GM04504 (cell line): ENCODE measurements at places on chromosomes 5 and 9.

DNA sequence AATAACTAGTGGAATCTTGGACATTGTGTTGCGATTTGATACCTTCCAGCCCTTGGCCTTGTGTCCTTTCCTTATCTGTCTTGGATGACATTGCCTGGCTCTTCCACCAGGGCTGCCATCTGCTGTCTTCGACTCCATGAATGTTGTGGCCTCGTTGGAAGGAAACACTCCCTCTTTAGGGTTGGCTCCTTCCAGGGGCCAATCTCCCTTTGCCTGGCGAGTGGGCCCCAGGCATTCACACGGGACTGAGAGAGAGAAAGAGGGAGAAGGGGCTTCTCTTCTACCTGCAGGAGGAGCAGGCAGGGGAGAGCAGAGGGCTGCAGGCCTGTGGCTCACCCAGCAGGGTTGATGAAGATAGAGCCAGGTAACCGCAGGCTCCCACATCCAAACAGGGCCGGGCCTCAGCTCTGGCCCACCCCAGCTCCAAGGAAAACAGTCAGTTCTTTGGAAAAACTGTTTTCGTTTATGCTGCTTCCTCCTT is 31.3 kb downstream of the FGF1 start:
- no peak for DNase-seq

DNA sequence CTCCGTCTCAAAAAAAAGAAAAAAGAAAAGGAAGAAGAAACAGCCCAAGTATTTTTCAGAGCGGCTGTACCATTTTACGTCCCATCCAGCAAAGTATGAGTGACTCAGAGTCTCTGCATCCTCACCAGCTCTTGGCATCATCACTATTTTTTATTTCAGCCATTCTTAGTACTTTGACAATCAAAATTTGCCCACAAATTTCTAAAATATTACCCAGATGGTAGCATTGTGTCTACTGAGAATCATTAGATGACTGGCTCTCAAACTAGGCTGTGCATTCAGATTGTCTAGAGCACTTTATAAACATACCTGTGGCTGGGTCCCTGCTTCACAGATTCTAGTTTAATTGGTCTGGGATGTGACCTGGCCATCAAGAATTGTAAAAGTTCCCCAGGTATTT is 21.6 kb upstream of the MELK start:
- DNase-seq = no peak

- no peak for DNase-seq
Measured at GRCh38 chr5:124686239-124687004, 60.0 kb downstream of the ZNF608 start.

DNA sequence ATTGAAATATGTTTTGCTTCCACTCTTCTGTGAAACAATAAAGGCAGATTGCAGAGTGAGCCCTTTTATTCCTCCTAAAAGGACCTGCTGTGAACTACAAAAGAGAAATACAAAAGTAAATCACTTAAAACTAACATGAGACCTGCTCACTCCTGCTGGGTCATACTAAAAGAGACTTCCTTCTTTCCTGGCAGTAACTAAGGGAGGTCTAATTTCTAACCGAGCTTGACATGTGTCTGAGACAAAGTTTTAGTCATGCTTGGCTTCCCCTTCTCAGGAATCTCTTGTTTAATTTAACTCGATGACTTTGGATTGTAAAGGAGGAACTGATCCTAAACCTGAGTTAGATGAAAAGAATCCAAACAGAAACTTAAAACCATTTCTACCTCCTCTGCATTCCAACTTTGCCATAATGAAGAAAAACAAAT is 86.4 kb upstream of the CDH6 start:
- DNase-seq = no peak

- no peak for DNase-seq
Measured at GRCh38 chr9:99137225-99137624, 32.3 kb downstream of the TGFBR1 start.

- no peak for DNase-seq
Measured at GRCh38 chr9:100637787-100638186, 59.9 kb downstream of the CAVIN4 start.

- no peak for DNase-seq
Measured at GRCh38 chr5:92676215-92677165, 904.5 kb downstream of the NR2F1-AS1 start.

DNA sequence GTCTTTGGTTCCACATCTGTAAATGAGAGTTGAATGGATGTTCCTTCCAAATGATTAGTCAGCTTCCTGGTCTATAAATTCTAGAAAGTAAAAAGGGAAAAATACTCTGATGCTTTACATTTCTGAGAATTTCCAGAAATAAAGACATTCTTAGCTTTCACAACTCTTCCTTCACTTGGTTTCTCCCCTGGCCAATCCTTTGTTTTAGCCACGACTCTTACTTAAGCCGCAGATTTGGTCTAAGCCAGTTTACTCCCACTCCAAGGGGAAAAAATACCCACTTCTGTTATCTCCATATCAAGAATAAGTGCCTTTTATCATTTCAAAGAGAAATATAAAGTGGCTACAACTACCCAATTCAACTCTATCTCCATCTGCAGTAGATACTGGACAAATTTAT is 29.7 kb downstream of the PWWP2A start:
- DNase-seq = no peak

DNA sequence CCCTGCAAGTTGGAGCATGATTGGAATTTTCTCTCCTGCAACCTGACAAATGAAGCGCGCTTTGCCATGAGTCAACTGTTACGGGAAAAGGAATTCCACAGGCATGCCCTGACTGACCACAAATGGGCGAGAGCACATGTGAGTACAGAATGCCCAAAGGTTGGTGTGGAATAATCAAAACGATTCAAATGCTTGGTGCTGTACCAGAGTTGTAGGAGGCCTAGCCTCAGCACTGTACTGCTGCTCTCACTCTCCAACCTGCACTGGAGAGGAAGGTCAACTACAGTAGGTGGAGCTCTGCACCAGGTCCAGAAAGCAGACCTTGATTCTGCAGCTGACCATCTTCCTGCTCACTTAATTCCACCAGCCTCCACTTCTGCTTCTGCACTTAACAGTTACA is 406.9 kb upstream of the ACTBL2 start:
- peak; percentile 31 for DNase-seq

- no peak for DNase-seq
Measured at GRCh38 chr9:119365291-119366027, 3.8 kb downstream of the BRINP1 start.

DNA sequence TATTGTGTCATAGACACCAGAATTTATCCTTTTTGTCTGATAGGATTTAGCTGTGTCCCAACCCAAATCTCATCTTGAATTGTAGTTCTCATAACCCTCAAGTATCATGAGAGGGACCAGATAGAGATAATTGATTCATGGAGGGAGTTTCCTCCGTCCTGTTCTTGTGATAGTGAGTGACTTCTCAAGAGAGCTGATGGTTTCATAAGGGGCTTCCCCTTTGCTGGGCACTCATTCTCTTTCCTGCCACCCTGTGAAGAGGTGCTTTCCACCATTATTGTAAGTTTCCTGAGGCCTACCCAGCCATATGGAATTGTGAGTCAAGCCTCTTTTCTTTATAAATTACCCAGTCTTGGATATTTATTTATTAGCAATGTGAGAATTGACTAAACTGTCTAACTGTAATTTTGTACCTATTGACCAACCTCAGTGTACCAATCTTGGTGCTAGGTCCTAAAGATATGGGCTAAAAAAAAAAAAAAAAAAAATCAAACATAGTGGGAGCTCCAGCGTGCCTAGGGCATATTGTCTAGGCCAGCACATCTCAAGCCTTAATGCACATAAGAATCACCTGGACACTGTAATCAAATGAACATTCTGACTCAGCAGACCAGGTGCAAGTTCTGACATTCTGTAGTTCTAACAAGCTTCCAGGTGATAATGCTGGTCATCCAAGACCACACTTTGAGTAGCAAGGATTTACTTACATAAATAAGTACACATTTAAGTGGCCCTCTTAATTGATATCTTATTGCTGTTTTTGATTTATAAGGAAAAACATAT is 30.5 kb downstream of the ST8SIA4 start:
- no peak for DNase-seq

GRCh38 chr9:38008168-38009034 is 60.6 kb downstream of the SHB start:
- DNase-seq = peak; percentile 79

DNA sequence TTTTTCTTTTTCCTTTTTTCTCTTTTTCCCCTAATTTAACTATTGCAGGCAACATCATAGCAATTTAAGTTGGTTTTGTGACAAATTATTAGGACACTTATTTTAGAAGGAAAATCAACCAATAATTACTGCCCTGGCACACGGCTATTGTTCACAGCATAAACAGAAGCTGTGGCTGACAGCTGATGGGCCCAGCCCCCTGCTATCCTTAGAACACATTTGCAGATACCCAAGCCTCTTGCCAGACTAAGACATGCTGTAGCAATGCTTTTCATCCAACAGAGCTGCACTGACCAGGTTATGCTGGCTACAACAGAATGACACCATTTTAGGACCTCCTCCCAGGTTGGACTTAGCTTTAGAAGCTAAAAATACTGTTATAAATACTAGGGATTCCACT is 852.7 kb upstream of the DMAC1 start:
- no peak for DNase-seq

DNA sequence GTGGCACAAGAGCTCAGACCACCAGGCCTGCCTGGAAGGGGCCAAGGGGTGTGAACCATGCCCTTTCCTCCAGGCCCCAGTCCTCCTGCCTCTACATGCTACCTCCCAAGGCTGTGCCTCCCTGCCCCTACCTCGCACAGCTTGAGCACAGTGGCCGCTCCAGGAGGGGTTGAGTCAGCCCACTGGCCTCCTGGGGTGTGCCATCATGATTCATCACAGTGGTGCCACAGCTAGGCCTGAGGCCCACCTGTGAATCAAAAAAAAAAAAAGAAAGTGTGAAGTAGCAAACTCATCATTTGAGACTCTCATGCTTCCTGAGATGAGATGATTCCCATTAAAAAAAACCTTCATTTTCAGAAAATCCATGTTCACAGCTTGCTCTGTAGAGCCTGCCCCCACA is 240.5 kb downstream of the HSPA4 start:
- DNase-seq = no peak

GRCh38 chr5:123483446-123484077 is 28.4 kb upstream of the CSNK1G3 start:
- DNase-seq = no peak

- DNase-seq = peak; percentile 6
Measured at GRCh38 chr5:138177941-138178515, 402 bp downstream of the BRD8 start.

DNA sequence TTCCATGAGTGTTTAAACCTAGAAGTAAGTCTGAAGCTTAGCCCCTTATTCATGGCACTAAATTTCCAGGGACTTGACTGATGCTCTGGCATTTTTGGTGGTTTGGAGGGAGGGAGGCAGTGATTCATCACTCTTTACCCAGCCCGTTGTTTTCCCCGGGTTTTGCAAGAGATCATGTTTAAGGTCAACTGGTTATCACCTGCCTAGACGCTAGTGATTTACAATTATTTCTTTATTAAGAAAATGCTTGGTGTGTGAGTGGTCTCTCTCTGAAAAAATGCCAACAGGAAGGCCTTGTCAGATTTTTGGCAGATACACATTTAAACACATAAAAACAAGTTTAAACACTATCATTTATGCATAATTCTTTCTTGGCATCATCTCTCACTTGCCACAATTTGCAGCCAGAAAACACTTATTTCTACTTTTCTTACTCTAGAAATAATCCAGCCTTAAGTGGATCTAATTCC is 737.9 kb upstream of the ZNF608 start:
- peak; percentile 48 for DNase-seq

GRCh38 chr5:58967597-58968281 is 384.9 kb downstream of the RAB3C start:
- DNase-seq = no peak

GRCh38 chr5:123610665-123611405 is 98.9 kb downstream of the CSNK1G3 start:
- DNase-seq = peak; percentile 27
